DMS153 (cell line): ENCODE measurements at places on chromosomes 5 and 9.

DNA sequence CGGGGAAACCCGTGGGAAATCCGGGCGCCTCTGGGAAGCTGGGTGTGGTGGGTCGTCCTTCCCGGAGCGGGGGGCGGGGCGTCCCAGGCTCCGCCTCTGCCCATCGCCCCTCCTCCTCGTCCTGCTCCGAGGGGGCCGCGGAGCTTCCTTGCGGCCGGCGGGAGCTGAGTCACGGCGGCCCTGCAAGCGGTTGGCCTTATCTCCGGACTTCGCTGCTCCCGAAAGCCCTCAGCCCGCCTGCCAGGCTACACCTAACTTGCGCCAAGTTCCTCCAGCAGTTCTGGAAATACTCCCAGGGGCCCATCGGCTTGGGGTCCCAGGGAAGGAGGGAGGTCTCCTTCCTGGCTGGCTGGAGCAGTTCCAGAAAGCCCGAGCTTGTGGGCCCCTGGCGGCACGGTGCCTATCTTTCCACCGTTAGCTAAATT lies 54.1 kb upstream of the CDKN2AIPNL start:
- DNase-seq, result peak; percentile 20

- no peak for DNase-seq
These were observed 52.4 kb downstream of the SLIT3 start for GRCh38 chr5:169248550-169248949.

- DNase-seq, result peak; percentile 82
These were observed 18.3 kb upstream of the PHYHD1 start for GRCh38 chr9:128902351-128903078.

- no peak for DNase-seq
These were observed 14.1 kb downstream of the ERP44 start for GRCh38 chr9:100084734-100085133.

- DNase-seq, result no peak
These were observed 30.0 kb upstream of the NREP start for GRCh38 chr5:111787006-111787405.

- no peak for DNase-seq
These were observed 113.8 kb downstream of the PLK2 start for GRCh38 chr5:58346041-58346440.

DNA sequence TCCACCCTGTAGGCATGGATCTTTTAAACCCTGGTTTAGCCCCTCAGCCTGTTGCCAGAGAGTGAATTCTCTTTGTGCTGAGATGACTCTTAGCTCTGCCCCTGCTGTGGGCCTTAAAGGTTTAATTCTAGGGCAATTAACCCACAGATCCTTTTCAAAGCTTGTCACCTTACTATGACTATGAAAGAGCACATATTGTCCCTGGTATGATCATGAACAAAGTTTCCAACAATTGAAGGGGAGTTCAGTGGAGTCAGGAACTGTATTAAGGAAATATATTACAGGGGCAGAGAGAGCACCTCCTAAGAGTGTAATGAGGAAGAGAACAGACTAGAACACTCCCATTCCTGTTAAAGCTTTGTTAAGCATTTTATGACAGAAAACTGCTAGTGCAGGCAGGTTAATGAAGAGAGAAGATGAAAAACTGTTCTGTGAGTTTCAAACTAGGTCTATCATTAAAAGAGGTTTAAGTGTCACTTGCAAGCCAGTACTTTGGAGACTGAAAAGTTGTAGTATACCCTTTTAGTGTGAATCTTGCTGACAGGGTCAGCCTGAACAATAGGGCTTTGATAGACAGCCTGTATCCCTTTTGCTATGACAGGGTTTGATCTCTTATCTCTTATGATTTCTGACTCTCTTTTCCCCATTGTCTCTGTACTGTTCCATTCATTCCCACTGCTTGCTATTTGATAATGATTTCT lies 104.2 kb upstream of the ELL2 start:
- DNase-seq, result no peak

DNA sequence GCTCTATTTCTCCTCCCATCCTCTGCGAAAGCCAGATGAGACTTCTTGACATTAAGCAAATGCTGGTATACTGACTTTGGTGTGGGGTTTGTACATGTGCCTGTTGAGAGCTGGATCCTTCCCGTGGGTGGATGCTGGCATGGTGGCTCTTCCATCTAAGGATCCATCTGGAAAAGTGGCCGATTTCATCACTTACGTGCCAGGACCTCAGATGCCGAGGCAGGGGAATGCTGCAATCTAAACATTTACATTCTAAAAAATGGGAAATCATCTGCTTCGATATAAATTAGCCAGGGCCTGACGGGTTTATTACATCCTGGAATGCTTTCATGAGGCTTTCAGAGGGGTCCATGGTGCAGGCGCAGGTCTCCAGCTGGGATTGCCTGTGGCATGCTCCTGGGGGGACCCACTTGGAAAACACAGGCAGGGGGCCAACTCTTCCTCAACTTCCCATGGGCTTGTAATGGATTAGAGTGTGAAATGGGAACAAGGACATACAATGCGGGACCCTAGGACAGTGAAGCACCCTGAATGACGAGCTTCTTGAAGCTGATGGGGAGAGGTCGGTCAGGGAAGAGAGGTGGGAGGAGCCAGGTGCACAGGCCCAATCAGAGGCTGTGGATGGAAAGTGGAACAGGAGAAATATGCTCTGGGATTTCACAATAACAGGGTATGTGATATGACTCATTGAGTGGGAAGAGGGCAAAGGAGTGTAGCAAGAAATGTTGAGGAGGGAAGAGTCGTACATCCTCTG lies 105.5 kb upstream of the PITX1 start:
- DNase-seq, result no peak

- DNase-seq, result no peak
These were observed 13.6 kb upstream of the GPX3 start for GRCh38 chr5:151006704-151007334.

DNA sequence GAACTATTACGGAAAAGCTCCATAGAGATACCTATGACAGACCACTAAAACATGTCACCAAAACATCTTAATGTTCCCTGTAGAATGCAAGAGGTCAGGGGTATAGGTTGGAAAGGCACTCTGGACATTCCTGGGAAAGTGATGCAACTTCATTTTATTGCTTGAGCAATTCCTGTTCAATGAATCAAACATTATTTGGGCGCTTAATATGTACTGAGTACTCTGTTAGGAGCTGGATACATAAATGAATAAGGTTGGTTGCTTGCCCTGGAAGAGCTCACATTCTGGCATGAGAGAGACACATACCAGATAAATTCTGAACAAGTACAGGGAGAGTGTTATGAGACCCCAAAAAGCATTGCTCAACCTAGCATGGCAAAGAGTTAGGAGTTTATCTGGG lies 408.9 kb upstream of the DMAC1 start:
- no peak for DNase-seq

GRCh38 chr5:131575660-131576227 lies 59.3 kb downstream of the RAPGEF6 start:
- no peak for DNase-seq

GRCh38 chr9:27726244-27727081 lies 153.2 kb upstream of the C9orf72 start:
- DNase-seq, result peak; percentile 10

GRCh38 chr5:123164054-123164453 lies 75.0 kb downstream of the PRDM6 start:
- DNase-seq, result no peak

GRCh38 chr9:105818903-105819302 lies 124.6 kb downstream of the TMEM38B start:
- no peak for DNase-seq

DNA sequence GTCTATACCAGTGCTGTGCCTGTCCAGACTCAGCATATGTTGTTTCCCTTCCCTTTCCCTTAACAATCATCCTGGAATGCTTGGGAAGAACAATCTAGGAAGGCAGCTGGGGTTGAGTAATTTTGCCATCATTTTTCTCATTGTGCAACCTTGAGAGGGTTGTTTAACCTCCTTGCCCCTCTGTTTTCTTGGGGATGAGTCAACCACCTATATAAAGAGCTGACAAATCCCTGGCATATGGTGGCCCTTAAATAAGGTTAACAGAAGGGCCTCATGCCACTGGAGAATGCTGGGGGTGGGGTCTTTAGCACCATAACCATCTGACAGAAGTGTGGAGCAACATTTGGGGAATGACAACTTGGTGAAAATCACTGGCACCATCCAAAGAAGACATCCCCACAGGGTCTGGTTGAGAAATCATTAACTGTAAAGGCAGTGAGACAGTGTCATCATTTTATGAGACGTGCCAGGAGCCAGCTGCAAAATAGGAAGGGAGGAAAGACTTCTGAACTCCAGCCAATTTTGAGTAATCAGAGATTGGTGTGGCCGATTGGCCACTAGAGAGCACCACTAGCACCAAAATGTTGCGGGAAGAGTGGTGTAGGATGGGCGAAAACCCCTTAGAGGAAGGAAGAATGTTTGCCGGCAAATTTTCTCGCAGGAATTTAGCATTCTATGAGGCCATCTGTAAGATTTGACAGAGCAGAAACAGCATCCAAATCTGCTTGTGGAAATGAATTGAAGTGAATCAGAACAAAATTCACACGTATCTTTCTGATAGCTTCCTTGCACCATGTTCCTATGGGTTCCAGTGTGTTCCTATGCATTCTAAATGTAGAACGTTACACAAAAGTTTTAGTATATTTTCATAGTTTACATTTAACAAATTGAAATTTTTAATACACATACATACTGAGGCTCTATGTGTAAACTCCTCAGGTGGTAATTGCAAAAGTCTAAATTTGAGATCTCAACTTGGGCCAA lies 113.8 kb downstream of the MSX2 start:
- DNase-seq, result no peak

DNA sequence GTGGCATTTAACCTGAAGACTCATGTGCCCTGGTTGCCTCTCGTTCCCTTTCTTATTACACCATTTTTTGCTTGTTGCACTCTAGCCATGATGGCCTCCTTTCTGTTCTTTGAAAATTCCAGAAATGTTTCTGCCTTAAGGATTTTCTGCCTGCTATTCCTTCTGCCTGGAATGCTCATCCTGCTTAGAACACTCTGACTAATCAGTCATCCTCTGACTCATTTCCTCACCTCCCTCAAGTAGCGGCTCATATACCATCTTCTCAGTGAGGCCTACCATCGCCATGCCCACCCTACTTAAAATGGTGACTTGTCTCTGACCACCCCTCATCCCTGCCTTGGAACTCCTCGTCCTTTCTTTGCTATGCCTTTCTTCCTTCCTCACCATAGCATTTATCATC lies 68.8 kb downstream of the KIF4B start:
- DNase-seq, result no peak

- DNase-seq, result no peak
These were observed 3.0 kb downstream of the LAMC3 start for GRCh38 chr9:131012023-131012334.

GRCh38 chr9:12640016-12640587 lies 53.1 kb upstream of the TYRP1 start:
- peak; percentile 48 for DNase-seq

- DNase-seq, result no peak
These were observed 32.1 kb downstream of the MARCHF3 start for GRCh38 chr5:126998201-126998631.

- no peak for DNase-seq
These were observed 26.3 kb upstream of the CRHBP start for GRCh38 chr5:76926329-76927105.

DNA sequence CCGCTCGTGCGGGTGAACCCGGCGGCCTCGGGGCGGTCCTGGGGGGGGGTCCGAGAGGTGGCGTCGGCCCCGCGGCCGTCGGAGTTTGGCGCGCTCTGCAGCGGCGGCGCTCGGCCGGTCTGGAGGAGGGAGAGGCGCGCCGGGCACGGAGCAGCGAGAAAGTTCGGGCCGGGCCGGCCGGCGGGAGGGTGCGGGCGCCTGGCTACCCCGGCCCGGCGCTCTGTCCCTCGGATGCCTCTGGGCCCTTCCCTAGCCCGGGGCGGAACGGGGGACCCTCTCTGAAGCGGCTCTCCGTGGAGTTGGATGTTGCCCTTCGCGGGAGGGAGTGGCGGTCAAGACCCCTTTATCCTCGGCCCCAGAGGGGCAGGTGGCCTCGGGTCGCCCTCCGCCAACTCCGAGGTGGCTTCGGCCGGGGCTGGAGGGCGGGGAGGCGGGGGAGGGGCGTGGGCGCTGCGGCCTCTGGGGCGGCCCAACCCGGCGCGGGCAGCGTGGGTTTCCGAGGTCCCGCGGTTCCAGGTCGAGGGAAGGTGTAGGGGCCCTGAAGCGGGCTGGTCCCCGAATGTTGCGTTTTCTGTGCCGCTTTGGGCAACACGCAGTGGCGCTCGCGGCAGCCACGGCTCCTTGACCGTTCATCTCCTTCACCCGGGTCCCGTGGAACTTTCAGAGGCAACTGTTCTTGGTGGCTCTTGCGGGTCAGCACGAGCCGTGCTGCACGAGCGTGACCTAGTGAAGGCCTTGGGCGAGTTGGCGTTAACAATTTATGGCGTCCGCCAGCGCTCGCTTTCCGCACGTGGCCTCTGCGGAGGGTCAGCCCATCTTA lies 290.5 kb downstream of the DOCK8 start:
- no peak for DNase-seq

DNA sequence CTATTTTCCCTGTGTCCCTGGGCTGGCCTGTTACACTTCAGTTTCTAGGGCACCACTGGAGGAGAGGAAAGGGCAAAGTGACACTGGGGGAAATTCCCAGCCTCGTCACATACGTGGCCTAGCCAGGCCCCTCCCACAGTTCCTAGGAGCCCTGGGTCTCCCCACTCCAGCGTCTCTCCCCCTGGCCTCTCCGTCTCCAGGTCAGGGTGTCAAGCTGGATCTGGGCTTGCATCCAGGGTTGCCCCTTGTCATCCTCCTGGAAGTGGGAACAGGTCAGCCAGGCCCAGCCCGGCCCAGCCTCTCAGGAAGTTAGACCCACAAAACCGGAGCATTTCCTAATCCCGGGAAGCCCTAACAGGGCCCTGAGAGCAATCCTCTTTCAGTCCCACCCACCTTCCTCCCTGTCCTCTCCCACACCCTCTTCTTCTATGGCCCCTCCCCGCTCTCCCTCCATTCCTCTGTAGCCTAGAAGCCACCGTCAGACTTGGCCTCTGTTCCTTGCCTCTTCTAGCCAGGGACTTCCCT lies 4.7 kb upstream of the TNIP1 start:
- no peak for DNase-seq

- DNase-seq, result no peak
These were observed 249.1 kb upstream of the ADCY2 start for GRCh38 chr5:7146886-7147285.

GRCh38 chr9:76444322-76444929 lies 14.6 kb upstream of the GCNT1 start:
- no peak for DNase-seq
